ENCODE measurements at places on chromosomes 6 and 20.

DNA sequence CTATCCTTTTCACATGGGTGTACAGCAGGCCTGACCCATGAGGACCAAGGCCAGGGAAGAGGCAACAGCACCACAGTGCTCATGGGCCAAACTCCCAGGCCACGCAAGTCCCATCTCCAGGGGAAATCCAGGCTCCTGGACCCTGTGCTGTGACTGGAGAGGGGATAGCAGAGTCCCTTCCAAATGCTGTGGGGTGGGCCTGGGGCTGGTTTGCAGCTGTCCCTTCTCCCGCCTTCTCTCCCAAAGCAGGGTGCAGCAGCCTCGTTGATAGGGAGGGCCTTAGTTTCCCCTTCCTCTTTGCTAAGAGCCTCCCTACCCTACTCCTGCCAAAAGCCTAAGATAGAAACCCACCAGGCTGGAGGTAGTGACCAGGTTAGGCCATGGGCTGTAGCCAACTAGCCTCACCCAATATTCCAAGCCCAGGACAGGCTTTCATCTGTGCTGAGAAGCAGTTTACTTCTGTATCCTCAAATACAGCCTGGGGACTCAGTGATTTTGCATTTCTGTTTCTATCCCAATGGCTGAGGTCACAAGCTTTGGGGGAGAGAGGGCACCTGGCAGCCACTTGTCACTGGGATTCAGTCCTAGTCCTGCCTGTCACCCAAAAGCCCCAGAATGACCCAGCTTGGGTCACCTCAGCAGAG, 1.4 kb downstream of the CTSZ start:
- no peak for DNase-seq

DNA sequence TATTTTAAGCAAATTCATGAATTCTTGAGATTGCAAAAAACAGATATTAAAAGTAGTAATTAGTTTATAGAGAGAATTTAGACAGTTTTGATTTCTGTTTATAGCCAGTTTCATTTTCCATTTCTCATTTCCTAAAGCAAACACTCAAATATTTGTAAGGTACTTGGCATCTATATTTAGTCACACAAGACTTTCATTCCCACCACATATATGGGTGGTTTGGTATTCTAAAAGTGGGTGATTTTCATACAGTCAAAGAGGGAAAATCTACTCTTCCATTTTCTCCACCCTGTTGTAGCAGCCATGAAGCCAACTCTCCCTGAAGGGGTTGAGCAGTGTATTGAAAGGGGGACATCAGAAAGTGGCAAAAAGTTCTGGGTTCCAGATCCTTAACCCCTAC, 181.1 kb upstream of the SUPT3H start:
- peak; percentile 37 for DNase-seq

DNA sequence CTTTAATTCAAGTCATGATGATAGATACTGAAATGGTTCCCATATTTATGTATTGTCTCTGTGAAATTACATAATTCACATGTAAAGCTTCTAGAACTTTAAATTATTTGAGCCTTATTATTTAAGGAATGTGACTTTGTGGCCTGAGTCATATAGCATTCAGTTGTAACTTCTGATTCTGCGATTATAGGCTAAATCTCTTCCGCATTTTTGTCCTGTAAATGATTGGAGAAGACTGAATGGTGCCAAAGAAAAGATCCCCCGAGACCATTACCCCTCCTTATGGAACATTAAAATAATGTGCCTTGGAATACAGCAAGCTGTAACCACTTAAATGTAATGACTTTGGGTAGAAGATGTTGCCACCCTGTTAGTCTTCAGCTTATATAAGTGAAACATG, 63.3 kb upstream of the MAP7 start:
- DNase-seq: peak; percentile 93

DNA sequence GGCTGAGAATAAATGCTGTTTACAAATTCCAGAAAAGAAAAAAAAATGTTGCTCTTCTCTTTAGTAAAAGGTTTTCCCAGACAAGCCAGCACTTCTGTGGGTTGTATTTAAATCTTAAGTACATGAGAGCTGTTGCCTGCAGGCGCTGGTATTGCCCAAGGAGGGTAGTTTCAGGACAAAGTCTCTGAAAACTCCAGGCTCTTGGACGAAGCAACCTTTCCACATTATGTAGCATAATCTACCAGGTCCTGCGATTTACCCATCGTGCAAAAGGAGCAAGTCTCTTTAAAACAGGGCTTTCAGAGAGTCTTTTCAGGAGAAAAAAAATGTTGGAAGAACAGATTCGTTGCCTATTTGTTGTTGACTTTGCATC, 65.6 kb downstream of the PLG start:
- no peak for DNase-seq

DNA sequence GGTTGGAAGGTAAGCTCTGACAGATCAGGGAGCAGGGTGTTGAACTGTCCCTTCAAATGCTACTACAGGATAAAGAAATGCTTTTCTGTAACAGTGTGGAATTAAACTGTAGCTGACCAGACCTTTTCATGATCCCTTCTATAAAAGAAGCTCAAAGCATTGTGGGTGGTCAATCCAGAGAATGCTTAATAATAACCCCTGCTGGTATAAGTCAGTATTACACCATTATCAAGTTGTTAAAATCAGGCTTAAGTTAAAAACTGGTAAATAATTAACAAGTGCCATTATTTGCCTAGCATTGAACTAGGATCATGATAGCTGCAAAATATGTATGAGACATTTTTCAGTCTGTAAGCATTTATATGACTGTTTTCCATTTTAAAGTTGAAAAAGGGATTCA, 468.9 kb downstream of the PKHD1 start:
- peak; percentile 3 for DNase-seq

GRCh38 chr20:7943891-7944290, 3.6 kb upstream of the HAO1 start:
- DNase-seq: no peak

DNA sequence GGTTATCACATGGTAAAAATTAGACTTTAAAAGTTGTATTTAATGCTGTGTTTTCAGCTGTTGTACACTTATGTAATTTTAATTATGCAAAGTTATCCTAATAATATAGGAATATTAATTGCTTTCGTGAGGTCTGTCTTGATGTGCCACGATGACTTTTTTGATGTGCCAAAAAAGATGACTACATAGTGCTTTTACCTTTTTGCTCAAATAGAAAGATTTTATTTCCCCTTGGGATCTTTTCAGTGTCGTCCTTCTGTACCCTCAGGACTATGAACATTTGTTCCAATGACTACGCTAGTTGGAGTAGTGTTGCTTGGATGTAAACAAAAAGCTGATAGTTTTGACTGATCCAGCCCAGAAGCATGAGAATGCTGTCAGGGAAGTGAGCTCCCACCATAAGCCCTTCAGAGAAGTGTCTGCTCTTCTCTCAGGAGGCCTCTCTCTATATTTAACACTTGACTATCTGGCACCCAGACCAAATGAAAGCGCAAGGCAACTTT, 1.2 kb upstream of the CD164 start:
- DNase-seq: no peak

GRCh38 chr6:3007571-3007970, 7.9 kb downstream of the NQO2 start:
- DNase-seq: no peak

DNA sequence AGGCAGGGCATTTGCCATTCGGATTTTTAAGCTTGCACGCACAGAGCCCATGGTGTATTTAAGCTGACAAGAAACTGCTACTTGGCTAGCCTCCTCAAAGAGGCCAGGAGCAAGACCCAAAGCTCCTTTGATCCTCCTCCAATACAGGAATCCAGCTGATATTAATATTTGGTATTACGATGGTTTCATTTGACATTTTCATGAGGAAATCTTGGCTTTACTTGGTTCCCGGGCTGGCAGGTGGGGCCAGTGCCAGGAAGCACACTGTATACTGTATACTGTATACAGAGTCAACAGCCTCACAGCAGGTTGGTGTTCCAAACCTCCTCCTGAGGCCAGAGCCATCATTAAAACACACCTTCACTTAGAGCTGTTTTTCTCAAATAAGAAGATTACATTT, 138.2 kb upstream of the ARMC2 start:
- no peak for DNase-seq

DNA sequence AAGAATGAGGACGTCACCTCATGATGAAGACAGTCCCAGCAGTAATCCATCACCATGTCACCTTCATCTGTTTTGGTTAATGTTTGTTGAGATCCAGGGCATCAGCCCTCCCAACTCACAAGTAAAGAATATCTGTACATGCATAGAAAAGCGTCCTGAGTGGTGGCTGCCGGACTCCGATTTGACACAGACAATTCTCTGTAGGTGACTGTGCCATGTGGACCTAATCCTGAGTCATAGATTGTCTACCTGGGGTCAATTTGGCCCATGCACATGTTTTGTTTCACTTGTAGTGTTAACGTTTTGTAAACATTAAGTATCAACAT, 168.4 kb upstream of the UST start:
- no peak for DNase-seq

- no peak for DNase-seq
These were observed 176.4 kb upstream of the RREB1 start for GRCh38 chr6:6931071-6932025.

DNA sequence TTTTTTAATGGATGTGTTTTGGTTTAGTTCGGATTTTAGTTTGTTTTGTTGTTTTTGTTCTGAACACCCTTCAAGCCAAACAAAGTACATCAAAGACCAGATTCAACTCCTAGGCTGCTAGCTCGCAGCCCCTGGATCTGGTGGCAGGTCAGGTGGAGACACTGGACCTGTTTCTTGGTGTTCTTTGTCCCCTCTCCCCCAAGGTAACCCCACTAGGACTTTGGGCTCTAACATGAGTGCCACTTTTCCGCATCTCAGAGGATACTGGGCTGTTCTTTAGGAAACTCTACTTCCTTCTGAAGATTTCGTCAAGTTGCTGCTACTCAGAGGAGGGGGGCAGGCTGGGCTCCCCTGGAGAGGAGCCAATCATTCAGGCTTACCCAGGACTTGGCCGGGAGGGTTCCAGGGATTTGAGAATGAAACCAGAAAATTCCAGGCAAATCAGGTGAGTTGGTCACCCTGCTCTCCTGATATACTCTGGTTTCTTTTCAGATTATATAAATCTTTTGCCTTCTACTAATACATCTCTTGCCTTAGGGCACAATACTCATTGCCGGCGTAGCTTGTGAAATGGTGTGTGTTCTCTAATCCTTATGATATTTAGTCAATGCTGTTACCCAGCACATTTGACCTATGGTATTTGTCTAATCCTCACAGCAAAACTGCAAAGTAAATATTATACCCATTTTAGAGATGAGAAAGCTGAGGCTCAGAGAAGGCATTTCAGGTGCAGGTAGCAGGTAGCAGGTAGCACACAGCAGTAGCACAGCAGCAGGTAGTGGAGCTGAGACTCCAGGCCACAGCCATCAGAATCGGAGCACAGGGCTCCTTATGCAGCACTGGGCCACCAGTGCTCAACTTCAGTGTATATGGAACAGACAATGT, 291.6 kb downstream of the TSHZ2 start:
- no peak for DNase-seq

- DNase-seq: no peak
These were observed 253.1 kb downstream of the SLC24A3 start for GRCh38 chr20:19465536-19465935.

- DNase-seq: peak; percentile 88
These were observed 113.2 kb upstream of the TENT5A start for GRCh38 chr6:81865712-81866111.

- DNase-seq: no peak
These were observed 92.4 kb upstream of the FOXO3 start for GRCh38 chr6:108468346-108468745.

DNA sequence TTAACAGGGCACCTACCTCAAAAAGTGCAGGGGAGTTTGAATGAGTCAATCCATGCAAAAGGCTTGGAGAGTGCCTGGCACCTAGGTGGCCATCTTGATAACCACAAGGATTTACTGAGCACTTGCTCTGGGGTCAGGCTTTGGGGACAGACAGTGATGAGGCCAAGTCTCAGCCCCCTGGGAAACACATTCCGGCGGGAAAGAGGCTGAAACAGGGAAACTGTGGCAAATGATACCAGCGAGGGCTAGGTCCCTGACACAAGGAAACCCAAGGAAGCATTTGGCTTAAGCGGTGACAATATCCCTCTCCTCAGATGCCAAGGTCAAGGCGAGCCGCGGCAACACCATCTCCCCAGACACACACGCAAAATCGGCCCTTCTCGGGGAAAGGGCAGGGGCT, 527 bp upstream of the DOK5 start:
- no peak for DNase-seq

DNA sequence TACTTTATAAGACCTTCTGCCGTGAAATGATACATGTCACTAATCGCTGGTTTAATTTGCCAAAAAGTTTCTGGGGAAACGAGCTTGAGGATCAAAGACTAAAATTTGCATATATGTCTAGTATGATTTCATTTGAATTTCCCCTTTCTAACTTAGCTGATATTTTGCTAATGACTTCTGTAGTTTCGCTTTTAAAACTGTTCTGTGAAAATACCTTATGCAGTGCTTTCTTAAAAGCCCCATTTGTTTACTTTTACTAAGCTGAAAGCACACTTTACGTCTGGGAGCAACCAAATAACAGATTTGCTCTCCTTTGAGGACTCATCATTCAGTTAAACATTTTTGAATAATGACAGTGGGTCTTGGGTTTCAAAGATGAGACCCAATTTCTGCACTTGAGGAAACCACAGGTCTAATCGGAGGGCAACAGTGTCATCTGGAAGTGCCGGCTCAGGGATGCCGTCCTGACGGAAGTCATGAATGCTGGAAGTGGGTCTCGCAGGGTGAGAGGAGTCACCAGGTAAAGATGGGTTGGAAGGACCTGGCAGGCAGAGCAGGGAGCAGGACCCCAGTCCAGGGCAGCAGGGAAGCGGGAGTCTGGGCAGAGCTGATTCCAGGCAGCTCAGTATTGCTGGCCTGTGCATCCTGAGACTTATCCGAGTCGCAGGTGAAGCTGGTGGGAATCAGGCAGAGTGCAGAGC, 33.2 kb downstream of the PLEKHG1 start:
- no peak for DNase-seq

DNA sequence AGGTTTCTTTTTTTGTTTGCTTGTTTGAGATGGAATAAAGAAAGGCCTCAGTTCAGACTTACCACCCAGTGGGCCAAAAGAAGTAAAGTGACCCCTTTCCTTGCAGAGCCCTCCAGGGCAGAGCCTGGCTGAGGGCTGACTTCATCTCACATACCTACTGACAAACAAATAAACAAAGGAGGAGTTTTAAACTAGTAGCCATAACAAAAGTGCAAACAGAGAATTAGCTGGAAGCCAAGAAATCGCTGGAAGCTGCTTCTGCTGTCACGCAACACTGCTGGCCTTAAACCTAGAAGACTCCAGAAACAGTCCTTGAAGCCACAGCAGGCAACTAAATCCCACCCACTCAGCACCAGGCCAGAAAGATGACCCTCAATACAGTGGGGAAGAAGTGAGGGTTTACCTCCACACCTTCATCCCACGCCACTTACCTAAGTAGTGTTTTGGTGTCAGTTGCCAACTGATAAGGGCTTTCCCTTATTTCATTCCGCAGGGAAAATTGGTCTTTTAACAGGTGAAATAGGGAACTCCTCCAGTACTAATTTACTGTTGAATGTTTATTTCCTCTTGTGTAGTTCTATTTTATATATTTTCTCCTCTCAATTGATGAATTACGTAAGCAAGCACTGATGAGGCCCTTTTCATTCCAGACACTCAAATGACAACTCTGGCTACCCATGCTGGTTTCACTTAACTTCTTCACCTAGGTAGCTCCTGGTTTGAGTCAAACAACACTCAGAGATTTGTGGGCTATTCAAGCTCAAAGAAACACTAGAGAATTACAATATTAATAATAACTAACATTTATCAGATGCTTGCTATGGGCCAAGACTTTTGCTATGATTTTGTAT, 46.2 kb downstream of the EDN1 start:
- no peak for DNase-seq

GRCh38 chr20:61748376-61748775, 317.3 kb downstream of the TAF4 start:
- DNase-seq: peak; percentile 9
